GM12892 (cell line): ENCODE measurements at places on chromosomes 13 and 19.

GRCh38 chr13:76397413-76397812, 488.8 kb downstream of the KCTD12 start:
- DNase-seq: no peak

GRCh38 chr13:45623516-45624090, 8.1 kb upstream of the ERICH6B start:
- no peak for DNase-seq

DNA sequence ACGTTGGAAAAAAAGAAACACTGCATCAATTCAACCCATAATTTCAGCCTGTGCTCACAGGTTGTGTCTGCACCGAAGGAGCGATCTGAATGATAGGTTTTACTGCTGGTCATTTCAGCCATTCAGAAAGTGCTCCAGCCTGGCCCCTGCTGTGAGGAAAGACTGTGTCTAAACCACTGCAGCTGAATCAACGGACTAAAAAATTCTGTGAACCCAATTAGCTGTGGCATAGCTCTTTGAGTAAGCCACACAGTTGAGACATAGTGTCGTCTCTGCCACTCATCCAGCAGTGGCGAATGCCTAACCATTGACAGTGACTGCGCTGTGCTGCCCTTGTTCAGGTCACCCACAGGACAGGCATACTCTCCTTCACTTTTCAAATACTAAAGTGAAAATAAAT, 179.8 kb downstream of the COG6 start:
- DNase-seq: no peak

GRCh38 chr13:89880201-89880600, 1467.3 kb upstream of the MIR17HG start:
- no peak for DNase-seq

DNA sequence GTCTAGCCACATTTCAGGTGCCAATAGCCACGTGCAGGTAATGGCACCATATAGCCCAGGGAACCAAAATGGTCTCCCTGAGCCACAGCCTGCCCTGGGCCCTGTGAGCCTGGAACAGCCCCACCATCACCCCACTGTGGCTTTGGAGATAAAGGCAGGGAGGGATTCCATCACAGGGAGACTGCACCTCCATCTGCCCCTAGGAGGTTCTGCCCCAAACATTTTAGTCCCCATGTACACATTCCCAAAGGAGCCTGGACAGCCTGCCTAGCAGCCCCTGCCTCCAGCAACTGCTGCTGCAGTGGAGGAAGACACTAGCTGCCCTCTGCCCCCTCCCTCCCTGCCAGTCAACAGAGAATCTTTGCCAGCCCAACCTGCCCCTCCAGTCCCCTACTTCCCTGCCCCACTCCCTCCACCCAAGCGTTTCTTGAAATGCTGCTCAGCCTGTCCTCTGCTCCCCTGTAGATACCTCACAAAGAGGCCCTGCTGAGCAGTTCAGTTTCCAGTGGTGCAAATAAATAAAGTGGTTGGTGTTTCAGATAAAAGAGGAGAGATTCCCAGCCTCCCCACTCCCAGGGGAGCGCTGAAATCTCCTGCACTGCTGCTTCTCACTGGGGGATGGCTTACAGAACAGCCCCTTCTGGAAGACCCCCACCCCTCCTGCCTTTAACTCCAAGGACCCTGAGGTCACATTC, 921.8 kb downstream of the UQCRFS1 start:
- no peak for DNase-seq

GRCh38 chr19:50321831-50322230, 7.3 kb downstream of the KCNC3 start:
- DNase-seq: no peak

DNA sequence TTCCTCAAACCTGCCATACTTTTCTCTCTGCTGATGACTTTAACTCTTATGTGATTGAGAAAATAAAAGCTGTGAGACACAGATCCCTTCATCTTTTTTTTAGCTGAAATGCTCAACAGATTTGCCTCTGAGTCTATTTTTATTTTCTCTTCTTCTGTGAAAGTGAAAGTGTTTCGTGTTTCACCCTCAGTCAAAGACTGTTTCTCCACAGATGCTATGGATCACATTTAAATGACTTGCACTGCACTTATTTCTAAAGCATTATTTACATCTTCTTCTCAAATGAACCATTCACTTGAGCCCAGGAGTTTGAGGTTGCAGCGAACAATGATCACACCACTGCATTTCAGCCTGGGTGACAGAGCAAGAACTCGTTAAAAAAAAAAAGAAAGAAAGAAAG, 890.1 kb upstream of the PCDH20 start:
- no peak for DNase-seq

DNA sequence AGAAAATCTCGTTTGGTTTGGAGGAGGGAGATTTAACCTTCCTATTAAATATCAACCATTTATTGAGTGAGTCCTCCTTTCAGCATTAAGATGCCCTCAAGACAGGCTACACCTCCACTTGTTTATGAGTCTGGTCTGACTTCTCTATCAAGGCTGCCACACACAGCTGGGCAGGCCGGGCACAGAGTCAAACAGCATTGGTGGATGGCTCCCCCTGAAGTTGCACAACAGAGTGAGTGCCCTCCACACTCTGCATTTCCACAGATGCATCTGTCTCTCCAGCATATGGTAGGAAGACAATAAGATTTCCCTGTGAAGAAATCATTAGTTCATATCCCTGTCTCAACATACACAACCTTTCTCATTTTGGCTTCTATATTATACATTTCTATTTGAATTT, 31.4 kb downstream of the PHF11 start:
- no peak for DNase-seq

- no peak for DNase-seq
Observed at GRCh38 chr19:48997972-48998371, 4.3 kb downstream of the RUVBL2 start.

GRCh38 chr19:3330047-3330446, 36.3 kb upstream of the NFIC start:
- no peak for DNase-seq

GRCh38 chr19:1522838-1523237, 1.0 kb upstream of the PLK5 start:
- no peak for DNase-seq

DNA sequence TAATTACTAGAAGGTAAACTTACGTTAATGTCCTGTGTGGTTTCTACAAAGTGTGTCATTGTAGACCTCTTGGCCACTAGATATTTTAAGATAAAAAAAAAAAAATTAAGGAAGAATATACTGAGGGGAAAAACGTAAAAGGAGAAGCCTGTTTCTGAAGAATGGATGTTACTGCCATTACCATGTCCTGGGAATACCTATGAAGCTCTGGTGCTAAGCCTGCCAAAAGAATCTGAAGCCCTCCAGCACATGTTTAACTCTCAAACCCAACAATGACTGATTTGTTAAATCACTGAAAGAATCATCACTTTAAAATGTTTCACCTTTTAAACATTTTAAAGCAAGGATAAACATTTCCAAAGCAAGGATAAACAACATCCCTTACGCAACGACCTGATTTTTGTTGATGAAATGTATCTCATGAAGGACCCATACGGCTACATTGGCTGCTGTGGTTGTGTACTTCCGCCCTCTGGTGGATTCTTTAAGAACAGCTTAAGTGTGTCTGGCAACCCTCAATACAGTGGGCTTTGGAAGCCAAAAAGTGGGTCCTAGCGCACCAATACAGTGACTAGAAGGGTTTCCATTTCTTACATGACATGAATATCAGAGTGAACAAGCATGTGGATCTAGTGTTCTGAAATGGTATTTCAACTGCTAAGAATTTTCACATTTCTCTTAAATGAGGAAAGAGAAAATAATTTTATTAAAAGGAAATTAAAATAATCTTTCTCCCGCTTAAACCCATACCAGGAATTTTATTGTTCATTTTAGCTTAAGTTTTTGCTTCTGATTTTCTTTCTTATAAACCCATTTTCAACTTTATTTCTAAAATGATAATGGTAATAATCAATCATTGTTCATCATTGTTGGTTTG, 74.5 kb upstream of the RAP2A start:
- DNase-seq: no peak

DNA sequence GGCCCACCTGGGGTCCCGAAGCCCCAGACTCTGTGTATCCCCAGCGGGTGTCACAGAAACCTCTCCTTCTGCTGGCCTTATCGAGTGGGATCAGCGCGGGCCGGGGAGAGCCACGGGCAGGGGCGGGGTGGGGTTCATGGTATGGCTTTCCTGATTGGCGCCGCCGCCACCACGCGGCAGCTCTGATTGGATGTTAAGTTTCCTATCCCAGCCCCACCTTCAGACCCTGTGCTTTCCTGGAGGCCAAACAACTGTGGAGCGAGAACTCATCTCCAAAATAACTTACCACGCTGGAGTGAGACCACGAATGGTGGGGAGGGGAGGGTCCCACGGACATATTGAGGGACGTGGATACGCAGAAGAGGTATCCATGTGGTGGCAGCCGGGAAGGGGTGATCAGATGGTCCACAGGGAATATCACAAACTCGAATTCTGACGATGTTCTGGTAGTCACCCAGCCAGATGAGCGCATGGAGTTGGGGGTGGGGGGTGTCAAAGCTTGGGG, 1.0 kb upstream of the ICAM5 start:
- no peak for DNase-seq

- DNase-seq: no peak
Observed at GRCh38 chr19:16721051-16721450, 1.4 kb downstream of the NWD1 start.

DNA sequence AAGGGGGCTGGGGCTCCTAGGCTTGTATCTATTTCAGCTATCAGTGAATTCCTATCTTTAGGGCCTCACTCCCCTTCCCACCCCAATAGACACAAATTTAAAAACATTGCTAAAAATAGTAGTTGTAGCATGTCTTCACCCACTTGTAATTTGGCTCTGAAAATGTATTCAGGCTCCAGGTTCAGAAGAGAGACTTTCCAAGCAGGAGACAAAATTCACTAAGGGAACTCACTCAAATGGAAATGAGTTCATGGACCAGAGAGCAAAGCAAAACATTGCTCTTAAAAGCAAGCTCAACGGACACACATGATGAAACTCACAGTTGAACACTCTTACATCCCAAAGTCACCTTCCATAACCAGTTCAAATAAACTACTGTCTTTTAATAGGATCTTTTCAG, 36.8 kb downstream of the PHF11 start:
- DNase-seq: no peak

GRCh38 chr19:11092181-11092538, 2.9 kb downstream of the LDLR start:
- DNase-seq: no peak
